ENCODE measurements at places on chromosomes 16 and 17.

DNA sequence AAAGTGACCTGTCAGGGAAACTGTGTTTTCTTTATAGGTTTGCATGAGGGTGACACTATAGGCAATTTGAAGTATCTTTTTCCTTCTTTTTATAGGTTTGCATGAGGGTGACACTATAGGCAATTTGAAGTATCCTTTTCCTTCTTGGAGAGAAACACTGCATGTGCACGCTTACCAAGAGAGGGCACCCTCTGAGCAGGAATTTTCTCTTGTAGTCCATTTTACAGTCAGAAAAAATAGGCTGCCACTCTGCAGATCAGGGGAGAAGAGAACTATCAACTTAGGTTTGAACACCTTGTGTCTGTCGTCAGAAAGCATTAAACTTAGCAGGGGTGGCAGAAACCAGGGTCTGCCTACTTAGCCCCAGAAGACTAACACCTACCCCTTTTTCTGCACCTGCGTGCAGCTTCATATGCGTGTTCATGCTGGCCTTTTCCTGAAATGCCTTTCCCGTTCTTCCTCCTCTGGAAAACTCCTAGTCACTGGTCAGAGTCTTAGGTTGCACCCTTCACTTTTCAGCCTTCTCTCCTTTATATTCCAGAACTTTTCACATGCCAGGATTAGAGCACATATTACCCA, 16.4 kb upstream of the SMIM36 start:
- no peak for DNase-seq

DNA sequence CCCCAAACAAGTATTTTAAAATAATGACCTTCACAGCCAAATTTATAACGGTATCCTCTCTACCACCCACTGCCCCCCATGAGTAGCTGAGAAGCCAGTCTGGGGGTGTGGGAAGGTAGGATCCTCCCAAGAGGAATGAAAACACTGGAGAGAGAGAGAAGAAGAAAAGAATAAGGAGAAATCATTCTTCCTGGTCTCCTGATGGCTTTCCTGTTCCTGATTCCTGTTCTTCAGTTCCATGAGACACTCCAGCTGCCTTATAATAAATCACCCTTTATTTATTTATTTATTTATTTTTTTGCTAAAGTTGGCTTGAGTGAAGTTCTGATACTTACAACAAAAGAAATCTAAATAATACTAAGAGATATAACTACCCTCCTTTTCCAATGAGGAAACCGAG, 56.4 kb upstream of the FAM20A start:
- DNase-seq, result no peak

GRCh38 chr16:86404678-86405077, 105.6 kb upstream of the FOXF1 start:
- DNase-seq, result no peak

- DNase-seq, result no peak
Measured at GRCh38 chr17:75844530-75845057, 390 bp upstream of the UNC13D start.

- no peak for DNase-seq
Measured at GRCh38 chr17:18157354-18157985, 26.2 kb upstream of the ALKBH5 start.

GRCh38 chr17:40415390-40415789, 2.3 kb downstream of the TOP2A start:
- DNase-seq, result no peak

Measured in activated T-cell treated with anti-CD3 and anti-CD28 coated beads for 4 hours (primary cell).